ENCODE measurements at places on chromosomes 2 and 18.

DNA sequence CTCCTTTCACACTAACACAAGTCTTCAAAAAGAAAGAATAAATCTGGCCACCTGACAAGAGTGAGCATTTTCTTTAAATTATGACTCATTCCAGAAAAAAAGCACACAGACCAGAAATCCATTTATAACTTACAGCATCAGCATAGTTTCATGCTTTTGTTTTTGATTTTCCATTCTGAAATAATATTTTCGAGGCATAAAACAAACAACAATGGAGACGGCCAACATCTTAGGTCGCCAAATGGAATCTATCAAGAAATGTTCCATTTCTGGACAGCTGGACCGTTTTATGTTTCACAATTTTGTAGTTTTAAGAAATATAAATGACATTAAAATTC lies 165.4 kb upstream of the ZFP36L2 start:
- DNase-seq = no peak

DNA sequence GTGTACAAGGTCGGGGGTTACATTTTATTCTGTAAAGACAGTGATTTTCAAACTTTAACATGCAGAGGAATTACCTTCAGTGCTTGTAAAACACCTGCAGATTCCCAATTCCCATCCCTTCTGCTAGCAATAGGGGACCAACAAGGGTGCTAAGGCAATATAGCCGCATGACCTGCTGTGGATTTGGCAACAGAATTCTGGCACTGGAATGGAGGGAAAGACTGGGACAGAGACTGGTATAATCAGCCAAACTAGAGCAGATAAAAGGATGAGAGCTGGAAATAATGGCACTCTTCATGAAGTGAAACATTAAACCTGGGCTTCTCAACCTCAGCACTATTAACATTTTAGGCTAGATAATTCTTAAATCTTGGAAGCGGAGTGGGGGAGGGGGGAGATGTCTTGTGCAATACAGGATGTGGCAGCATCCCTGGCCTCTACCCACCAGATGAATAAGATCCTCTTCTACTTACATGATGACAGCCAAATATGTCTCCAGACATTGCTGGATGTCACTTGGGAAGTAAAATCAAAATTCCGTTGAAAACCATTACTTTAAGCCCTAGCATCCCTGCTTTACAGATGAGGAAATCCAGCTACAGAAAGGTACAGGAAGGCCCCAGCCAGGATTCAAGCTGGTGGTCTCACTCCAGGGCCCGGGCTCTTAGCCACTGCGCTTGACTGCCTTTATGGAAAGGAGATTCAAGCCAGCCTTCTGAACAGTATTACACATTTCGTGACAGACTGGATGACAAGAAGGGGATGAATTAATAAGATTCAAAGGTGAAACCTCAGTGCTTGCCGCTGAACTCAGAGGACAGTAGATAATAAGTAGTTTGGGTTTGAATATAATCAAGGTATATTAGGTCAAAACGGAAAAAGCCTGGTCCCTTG lies 1.7 kb downstream of the EVA1A start:
- no peak for DNase-seq

- DNase-seq = no peak
Measured at GRCh38 chr2:288758-289361, 969 bp upstream of the ALKAL2 start.

- DNase-seq = peak; percentile 29
Measured at GRCh38 chr2:204842661-204843485, 297.6 kb downstream of the PARD3B start.

DNA sequence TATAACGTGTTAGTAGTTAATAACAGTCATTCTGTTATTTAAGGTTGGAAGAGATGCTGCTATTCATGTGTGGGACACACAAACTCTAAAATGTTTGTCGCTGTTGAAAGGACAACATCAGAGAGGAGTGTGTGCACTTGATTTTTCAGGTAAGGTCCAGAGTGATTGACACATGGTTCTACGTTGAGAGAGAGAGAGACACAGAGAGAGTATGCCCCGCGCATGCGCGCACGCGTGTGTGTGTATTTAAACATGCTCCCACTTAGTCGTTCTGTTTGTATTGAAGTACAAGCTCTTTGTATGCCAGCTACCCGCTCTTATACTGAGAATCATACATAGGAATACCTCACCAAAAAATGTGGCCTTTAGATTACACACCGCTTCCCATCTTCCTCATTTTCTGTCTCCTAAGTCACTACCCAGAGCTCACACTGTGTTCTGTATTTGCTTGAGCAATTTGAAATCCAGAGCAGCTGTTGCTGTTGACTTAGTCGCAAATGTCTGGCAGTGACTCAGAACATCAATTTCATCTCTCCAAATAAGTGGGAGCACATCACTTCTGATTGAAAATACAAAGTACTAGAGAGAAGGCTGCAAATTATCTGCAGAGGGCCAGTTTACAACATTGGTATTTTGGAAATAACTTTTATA lies 148.1 kb downstream of the EML6 start:
- DNase-seq = no peak

DNA sequence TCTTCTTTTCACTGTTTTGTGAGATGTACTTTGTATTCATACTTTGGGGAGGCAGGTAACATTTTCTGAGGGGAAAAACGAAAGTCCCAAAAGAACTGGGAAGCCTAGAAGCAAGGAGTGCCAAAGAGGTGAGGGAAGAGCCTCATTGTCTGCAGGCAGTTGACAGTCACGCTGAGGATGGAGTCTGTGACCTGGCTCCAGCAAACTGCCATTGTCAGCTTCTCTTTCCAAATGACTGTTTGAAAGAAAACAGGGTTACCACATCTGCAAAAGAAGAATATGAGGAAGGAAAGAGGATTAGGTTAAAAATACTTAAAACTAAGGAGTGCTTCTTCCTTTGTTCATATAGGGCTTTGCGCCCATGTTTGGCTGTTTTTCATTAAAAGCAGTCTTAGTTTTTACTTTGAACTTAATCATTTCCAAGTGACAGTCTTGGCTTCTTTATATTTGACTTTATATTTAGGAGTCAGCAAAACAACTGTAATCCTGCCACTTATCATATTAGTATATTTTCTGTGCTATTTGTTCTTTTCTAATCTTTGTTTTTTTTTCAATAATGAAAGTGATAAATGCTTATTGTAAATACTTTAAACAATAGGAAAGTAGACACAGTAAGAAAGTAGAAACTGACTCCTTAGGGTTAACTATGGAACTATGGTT lies 35.0 kb downstream of the CERS6 start:
- DNase-seq = no peak

- no peak for DNase-seq
Measured at GRCh38 chr2:16102358-16102975, 162.1 kb downstream of the MYCN start.

- no peak for DNase-seq
Measured at GRCh38 chr2:126359494-126359893, 296.5 kb upstream of the GYPC start.

DNA sequence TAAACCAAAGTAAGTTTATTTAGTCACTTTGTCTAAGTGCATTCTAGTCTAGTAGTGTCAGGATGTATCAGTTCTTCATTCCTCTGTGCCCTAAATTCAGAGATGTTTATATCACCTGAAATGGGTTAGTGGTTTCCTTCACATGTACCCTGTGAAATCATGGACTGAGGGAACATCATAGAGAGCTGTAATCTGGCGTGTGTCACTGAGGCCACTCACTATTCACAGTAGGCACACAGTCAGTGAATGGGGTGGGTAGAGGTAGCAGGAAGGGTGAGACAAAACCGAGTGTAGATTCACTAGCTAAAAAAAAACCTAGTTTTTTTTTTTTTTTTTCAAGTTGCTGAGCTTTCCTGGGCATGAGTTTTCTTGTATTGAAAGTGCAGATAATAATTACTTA lies 5.6 kb downstream of the KIF5C start:
- no peak for DNase-seq

- DNase-seq = no peak
Measured at GRCh38 chr18:42137693-42138375, 182.8 kb downstream of the PIK3C3 start.

DNA sequence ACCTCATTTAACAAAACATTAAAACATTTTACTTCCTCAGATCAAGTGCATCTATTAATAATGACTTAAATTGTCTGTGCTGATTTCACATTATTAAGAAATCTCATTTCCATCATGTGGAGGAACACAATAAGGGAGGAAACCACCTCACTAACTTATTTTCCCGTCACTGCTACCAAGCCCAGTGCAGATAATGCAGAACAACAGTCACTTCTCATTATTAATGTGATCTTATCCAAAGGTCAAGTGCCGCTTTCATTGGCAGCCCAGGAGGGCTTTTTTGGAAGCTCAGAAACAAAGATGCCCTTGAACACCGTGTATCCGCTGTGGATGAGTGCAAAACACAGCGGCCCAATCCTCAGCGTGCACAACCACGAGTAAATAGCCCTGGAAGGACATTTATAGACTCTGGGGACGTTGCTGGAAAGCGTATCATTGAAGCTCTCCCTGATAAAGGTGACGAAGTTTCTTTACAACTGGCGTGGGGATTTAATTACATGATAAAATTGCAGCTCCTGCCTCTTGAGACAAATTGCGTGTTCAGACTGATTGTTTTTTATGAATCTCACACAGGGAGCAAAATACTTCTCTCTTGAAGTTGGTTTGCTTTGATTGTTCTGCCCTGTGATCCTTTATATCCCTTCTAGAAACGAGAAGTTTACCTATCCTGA lies 13.2 kb downstream of the ASB18 start:
- DNase-seq = no peak

DNA sequence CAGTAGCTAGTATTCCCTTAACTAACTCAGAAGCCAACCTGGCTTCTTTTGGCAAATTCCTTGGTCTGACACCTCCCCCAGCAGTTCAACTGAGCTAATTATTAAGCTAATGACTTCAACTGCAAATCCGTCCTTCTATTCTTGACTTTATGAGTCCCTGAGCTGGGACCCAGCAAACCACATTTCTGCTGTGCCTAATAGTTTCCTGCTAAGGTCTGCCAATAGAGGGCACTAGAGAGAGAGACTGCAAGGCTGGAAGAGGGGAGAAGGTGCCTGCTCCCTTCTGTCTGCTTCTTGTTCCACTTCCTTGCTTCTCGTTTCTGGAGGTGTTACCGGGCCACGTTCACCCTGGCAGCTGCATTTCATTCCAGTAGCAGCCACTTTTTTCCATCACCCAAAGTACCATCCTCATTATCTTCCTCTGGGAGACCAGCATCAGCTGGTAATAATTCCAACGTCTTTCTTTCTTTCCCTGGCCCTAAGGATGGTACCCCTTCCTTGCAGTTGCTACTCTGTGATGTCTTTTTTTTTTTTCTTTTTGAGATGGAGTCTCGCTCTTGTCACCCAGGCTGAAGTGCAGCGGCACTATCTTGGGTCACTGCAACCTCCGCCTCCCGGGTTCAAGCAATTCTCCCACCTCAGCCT lies 352.0 kb downstream of the TNS1 start:
- DNase-seq = peak; percentile 4

DNA sequence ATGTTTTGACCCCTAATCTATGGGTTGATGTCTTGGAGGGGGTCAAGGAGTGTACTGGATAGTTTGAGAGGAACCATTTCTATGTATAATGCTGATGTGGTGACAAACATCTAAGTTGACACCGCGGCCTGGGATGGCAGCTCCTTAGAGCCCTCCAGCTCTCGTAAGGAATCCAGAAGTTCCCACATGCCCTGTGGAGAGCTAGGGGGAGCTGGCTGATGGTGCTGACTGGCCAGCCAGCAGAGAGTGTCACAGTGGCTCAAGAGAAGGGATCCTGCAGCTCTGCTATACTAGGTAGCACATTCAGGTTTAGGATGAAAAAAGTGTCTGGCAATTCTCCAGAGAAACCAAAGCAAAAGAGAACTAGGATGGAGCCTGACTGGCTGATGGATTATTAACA lies 842.2 kb upstream of the VRK2 start:
- no peak for DNase-seq

DNA sequence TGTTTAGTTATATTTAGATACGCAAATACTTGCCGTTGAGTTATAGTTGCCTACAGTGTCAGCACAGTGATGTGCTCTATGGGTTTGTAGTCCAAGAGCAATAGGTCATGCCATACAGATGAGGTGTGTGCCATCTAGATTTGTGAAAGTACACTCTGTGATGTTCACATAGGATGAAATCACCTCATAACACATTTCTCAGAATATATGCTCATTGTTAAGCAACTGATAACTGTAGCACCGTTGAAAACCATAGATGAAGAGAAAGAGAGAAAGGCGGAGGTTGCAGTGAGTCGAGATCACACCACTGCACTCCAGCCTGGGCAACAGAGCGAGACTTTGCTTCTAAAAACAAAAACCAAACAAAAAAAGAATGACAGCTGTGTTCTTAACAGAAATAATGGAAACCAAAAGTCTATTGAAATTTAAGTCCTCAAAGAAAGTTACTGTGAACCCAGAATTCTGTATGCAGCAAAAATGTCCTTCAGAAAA lies 9.5 kb downstream of the DGKD start:
- DNase-seq = no peak

- no peak for DNase-seq
Measured at GRCh38 chr2:241976296-241976695, 106.8 kb downstream of the RTP5 start.

GRCh38 chr2:43370705-43371104 lies 144.3 kb upstream of the ZFP36L2 start:
- no peak for DNase-seq

- DNase-seq = no peak
Measured at GRCh38 chr2:2075875-2076529, 255.1 kb downstream of the MYT1L start.

GRCh38 chr2:235055891-235056516 lies 104.2 kb downstream of the SH3BP4 start:
- DNase-seq = no peak

All from CD4-positive, alpha-beta T cell treated with Interleukin-6 at 100 ng/mL for 8 hours (primary cell).